ENCODE measurements at places on chromosomes 5 and 9. TPM values are rescaled to one million over a fixed set of nuclear protein-coding genes. Genes with fewer than 3 reads are reported as not detected.

- DNase-seq: no peak
- H3K27ac ChIP-seq: no peak overlapping the region
- H3K4me1 ChIP-seq: no peaks in the 10 kb centered on the region
- no peaks in the 10 kb centered on the region for H3K27me3 ChIP-seq
Measured at GRCh38 chr5:41637869-41638268, 127.5 kb upstream of the PLCXD3 start.

- H3K4me3 ChIP-seq: no peak overlapping the region
- H3K36me3 ChIP-seq: no peaks in the 10 kb centered on the region
- H3K4me1 ChIP-seq: no peaks in the 10 kb centered on the region
- no peak overlapping the region for H3K27ac ChIP-seq
- no peaks in the 10 kb centered on the region for H3K27me3 ChIP-seq
- DNase-seq: no peak
Measured at GRCh38 chr5:113235884-113236283, 198.9 kb downstream of the TSSK1B start.

- no peak for DNase-seq
- no peaks in the 10 kb centered on the region for H3K36me3 ChIP-seq
- no peak overlapping the region for H3K27ac ChIP-seq
- H3K27me3 ChIP-seq: no peaks in the 10 kb centered on the region
Measured at GRCh38 chr5:10461041-10461440, 19.4 kb downstream of the ROPN1L start.

- H3K36me3 ChIP-seq: no peaks in the 10 kb centered on the region
- H3K4me3 ChIP-seq: no peak overlapping the region
- peaks cover 3% of the 10 kb centered on the region for H3K4me1 ChIP-seq
- no peaks in the 10 kb centered on the region for H3K27me3 ChIP-seq
- H3K27ac ChIP-seq: no peak overlapping the region
- DNase-seq: no peak
Measured at GRCh38 chr9:93963969-93964368, 8.8 kb upstream of the BARX1 start.

DNA sequence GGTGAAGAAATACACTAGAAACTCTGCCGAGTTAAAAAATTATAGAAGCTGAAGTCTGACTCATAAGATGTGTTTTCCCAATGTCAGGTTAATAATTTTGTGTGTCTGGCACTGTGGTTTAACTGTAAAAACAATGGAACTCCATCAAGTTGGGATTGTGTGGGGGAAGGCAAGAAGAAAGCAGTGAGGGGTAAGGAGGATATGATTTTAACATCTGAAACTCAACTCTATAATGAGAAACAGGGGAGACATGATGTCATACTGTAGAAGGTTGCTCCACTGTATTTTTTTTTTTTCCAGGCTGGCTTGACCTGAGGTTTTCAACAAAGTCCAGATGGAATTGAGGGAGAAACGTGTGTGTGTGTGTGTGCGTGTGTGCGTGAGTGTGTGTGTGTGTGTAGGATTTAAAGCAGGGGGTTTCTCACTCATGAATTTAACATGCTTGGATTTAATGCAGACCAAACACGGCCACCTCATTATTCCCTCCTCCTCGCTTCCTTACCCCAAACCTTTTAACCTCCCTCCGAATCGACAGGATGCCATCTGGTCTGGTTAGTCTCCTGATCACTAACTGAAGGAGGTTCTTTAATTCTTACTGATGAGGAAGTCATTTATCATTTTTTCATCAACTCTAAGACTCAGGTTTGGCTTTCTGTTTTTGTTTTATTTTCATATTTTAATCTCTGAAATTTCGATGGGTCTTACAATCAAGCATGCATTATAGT lies 140.2 kb upstream of the LPAR1 start:
- no peak for DNase-seq
- H3K4me1 ChIP-seq: no peaks in the 10 kb centered on the region
- H3K36me3 ChIP-seq: no peaks in the 10 kb centered on the region
- H3K27me3 ChIP-seq: no peaks in the 10 kb centered on the region
- H3K4me3 ChIP-seq: no peak overlapping the region
- no peak overlapping the region for H3K27ac ChIP-seq

DNA sequence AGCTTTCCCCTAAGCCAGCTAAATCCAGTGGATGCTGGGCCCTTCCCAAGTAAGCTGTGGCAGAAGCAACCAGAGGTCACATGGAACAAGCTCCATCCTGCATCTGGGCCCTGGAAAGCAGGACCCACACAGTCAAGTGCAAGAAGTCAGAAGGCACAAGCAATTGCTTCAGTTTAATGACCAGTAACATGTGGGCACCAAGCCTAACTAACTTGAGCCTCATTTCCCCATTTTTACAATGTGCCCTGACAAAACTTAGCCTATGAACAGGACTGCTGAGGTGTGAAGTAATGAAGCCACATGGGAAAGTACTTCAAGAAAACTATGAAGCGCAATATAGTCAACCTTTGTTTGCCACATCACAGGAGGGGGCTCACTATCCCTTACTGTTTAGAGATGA lies 90.5 kb downstream of the TLE1 start:
- H3K36me3 ChIP-seq: no peaks in the 10 kb centered on the region
- no peak overlapping the region for H3K4me3 ChIP-seq
- H3K27ac ChIP-seq: no peak overlapping the region
- DNase-seq: no peak
- no peaks in the 10 kb centered on the region for H3K4me1 ChIP-seq
- H3K27me3 ChIP-seq: no peaks in the 10 kb centered on the region

ACSL6 gene
- 1.1 TPM for total RNA-seq

Data from Peyer's patch (tissue), 4 donors.